ENCODE measurements at places on chromosomes 3 and 15. TPM values are rescaled to one million over a fixed set of nuclear protein-coding genes. Genes with fewer than 3 reads are reported as not detected.

CRABP1 gene
- not detected for total RNA-seq

ZBED2 gene
- not detected for total RNA-seq

DPPA2 gene
- total RNA-seq = not detected

GALNT15 gene
- 37.7 TPM for total RNA-seq

CPA3 gene
- not detected for total RNA-seq

SHC4 gene
- total RNA-seq = 1.5 TPM

CD80 gene
- total RNA-seq = under 0.01 TPM

PATL2 gene
- 1.3 TPM for total RNA-seq

- no peaks in the 10 kb centered on the region for H3K36me3 ChIP-seq
- DNase-seq = no peak
- H3K27ac ChIP-seq = no peak overlapping the region
- no peak overlapping the region for H3K4me3 ChIP-seq
- H3K4me1 ChIP-seq = peaks cover 3% of the 10 kb centered on the region
- no peaks in the 10 kb centered on the region for H3K27me3 ChIP-seq
Observed at GRCh38 chr15:90599644-90600043, 69.9 kb downstream of the CRTC3 start.

DNA sequence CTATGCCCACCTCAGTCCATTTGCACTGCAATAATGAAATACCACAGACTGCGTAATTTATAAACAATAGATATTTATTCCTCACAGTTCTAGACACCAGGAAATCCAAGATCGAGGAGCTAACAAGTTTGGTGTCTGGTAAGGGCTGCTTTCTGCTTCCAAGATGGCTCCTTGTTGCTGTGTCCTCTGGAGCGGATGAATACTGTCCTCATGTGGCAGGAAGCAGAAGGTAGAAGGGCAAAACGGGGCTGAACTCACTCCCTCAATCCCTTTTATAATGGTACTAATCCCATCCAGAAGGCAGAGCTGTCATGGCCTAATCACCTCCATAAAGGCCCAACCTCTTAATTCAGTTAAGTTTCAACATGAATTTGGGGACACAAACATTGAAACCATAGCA is 75.3 kb downstream of the P2RY1 start:
- no peaks in the 10 kb centered on the region for H3K4me1 ChIP-seq
- no peaks in the 10 kb centered on the region for H3K36me3 ChIP-seq
- DNase-seq = peak; percentile 2
- no peak overlapping the region for H3K27ac ChIP-seq

GRCh38 chr3:133673746-133674145 is 12.0 kb upstream of the TOPBP1 start:
- no peaks in the 10 kb centered on the region for H3K36me3 ChIP-seq
- no peak overlapping the region for H3K27ac ChIP-seq
- H3K27me3 ChIP-seq = peaks cover 29% of the 10 kb centered on the region
- DNase-seq = no peak
- H3K4me3 ChIP-seq = no peak overlapping the region
- H3K4me1 ChIP-seq = no peaks in the 10 kb centered on the region

DNA sequence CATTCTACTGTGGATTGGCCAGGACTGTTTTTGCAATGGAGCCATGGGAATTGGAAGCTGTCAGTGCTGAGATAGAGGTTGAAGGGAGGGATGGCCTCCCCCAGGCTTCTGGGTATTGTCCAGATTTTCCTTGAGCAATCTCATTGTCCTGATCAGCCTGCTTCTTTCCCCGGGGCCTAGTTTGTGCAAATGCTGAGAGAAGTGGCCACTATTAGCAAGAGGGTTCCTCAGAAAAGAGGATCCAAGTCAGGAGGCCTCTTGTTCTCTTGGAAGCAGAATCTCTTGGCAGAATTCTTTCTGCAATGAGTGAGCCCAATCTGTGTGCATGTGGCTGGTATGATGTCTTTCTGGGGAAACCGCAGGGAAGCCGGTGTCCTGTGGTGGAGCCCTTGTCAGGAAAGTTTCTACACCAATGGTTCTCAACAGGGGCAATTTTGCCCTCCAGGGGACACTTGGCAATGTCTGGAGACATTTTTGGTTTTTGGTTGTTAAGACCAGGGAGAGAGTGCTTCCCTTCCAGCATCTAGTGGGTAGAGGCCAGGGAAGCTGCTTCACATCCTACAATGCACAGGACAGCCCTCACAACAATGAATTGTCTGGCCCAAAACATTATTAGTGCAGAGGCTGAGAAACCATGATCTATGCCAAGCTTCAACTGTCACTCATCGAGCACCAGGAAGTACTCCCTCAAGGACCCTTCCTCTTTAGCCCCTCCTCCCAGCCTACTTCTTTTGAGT is 2.0 kb downstream of the LIPC start:
- H3K27ac ChIP-seq = no peak overlapping the region
- no peaks in the 10 kb centered on the region for H3K27me3 ChIP-seq
- DNase-seq = no peak
- no peaks in the 10 kb centered on the region for H3K4me1 ChIP-seq
- H3K4me3 ChIP-seq = no peak overlapping the region

GRCh38 chr3:138092023-138092422 is 23.4 kb downstream of the DZIP1L start:
- H3K27me3 ChIP-seq = no peaks in the 10 kb centered on the region
- no peak overlapping the region for H3K4me3 ChIP-seq
- peak; percentile 20 for DNase-seq
- H3K27ac ChIP-seq = no peak overlapping the region
- H3K36me3 ChIP-seq = no peaks in the 10 kb centered on the region

DNA sequence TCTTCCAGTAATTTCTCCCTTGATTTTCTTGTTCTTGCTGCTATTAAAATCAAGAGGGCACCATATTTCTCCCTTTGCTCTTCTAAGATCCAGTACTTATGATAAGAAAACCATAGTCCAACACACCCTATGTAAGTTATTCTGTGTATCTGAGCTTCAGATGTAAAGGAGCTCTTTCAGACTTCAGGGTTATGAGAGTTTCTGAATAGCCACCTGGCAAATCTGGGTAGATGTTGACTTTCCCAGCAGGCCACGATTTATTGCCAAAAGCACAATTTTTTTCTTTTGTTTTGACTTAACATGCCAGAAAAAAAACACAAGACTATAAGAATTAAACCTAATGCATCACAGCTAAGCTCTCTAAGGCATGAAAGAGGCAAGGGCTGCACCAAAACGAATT is 1045.0 kb downstream of the FHIT start:
- no peaks in the 10 kb centered on the region for H3K27me3 ChIP-seq
- no peaks in the 10 kb centered on the region for H3K36me3 ChIP-seq
- no peaks in the 10 kb centered on the region for H3K4me1 ChIP-seq
- DNase-seq = no peak
- H3K4me3 ChIP-seq = no peak overlapping the region

- H3K36me3 ChIP-seq = no peaks in the 10 kb centered on the region
- no peak overlapping the region for H3K4me3 ChIP-seq
- no peaks in the 10 kb centered on the region for H3K27me3 ChIP-seq
- no peak overlapping the region for H3K27ac ChIP-seq
Observed at GRCh38 chr3:117545484-117545883, 835.9 kb downstream of the TUSC7 start.

GRCh38 chr15:97009031-97009431 is 678.5 kb downstream of the NR2F2 start:
- H3K4me1 ChIP-seq = no peaks in the 10 kb centered on the region
- H3K4me3 ChIP-seq = no peak overlapping the region
- no peaks in the 10 kb centered on the region for H3K27me3 ChIP-seq
- H3K27ac ChIP-seq = no peak overlapping the region
- H3K36me3 ChIP-seq = no peaks in the 10 kb centered on the region

DNA sequence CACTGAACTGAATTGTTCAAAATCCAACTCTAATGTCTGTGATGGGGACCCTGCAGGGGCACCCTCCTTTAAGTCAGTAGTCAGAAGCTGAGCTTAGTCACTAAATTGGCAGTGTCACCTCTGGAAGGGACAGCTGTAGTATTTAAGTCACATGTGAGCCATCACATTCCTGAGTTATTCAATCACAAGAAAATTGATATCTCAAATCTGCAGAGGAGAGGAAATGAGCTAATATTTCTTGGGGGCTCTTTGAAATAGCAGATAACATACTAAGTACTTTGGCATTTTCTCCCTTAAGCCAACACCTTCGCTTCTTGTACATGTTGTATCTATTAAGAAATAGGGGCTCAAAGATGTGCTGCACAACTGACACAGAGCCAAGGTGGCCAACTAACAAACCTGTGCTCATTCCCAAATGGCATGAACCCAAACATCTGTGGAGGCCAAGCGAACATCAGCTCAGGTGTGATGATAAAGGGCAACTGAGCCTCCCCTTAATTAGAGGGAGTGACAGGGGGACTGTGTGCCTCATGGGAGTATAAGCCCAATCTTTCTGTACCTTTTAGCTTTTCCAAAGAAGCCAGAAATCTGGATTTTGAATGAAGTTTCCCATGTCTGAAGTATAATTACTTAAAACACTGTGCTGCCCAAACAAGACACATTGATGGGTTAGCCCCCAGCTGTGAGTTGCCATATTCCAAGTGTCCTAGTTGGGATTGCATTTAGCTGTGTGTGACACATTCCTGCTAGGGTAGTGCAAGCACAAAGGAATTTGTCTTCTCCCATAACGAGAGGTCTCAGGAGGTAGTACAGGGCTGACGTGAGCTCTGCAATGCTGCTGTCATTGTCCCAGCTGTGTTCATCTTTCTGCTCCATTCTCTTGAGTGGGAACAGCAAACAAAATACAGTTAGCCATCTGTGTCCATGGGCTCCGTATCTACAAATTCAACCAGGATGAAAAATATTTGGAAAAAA is 63.3 kb downstream of the ABHD5 start:
- no peak overlapping the region for H3K4me3 ChIP-seq
- no peaks in the 10 kb centered on the region for H3K36me3 ChIP-seq
- no peaks in the 10 kb centered on the region for H3K27me3 ChIP-seq

GRCh38 chr3:105096071-105096470 is 270.6 kb upstream of the ALCAM start:
- H3K27me3 ChIP-seq = no peaks in the 10 kb centered on the region
- H3K27ac ChIP-seq = no peak overlapping the region
- no peak for DNase-seq
- H3K4me1 ChIP-seq = no peaks in the 10 kb centered on the region

DNA sequence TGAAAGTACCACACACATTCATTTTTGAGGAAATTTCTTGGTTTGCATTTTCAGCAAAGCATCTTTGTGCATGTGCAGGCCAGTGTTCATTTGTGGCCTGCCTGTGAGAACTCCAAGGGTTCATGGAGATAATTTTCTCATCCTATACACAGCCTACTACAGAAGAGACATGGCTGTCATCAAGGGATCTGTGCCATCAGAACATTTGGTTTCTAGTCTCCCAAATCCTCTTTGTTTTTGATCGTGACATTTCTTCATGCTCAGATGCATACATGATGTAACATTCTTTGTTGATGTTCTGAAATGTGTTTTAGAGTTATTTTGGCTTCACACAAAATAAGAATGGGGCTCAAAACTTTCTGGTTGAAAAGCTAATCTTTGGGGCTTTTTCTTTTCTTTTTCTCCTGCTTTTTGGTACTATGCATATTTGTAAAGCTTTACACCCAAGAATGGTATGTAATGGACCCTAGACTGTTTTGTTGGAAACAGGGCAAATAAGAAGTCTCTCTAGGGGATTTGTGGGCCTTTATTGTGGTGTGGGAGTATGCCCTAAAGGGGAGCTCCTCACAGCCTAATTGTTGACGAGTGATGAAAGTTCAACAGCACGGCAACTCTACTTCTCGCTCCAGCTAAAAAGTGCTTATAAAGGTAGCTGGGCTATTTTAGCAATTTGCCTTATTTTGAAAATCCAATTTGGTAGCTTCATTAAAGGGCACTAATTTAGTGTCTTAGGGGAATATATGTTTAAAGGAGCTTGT is 3.2 kb upstream of the ARPP21 start:
- H3K4me1 ChIP-seq = no peaks in the 10 kb centered on the region
- no peak overlapping the region for H3K27ac ChIP-seq
- H3K4me3 ChIP-seq = no peak overlapping the region
- no peak for DNase-seq

- DNase-seq = no peak
- H3K36me3 ChIP-seq = no peaks in the 10 kb centered on the region
- H3K27me3 ChIP-seq = no peaks in the 10 kb centered on the region
- H3K4me1 ChIP-seq = no peaks in the 10 kb centered on the region
- no peak overlapping the region for H3K27ac ChIP-seq
Observed at GRCh38 chr3:27352047-27352446, 17.1 kb downstream of the NEK10 start.

DNA sequence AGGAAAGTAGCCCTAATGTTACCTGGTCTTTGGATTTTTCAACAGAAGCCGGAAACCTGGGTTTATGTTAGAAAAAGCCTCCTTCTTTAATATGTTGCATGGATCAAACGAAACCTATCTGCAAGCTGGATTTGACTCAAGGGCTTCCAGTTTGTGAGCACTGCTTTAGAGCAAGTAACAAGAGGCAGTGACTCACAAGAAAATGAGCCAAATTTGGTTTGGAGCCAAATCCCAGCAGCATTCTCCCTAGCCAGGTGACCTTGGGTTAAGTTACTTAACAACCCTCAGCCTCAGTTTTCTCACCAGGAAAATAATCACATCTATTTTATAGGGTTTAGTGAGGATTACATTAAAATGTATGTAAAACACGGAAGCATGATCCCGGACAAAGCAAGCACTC is 215.2 kb upstream of the PRICKLE2 start:
- H3K27ac ChIP-seq = no peak overlapping the region
- H3K4me3 ChIP-seq = no peak overlapping the region
- H3K27me3 ChIP-seq = peaks cover 3% of the 10 kb centered on the region
- H3K36me3 ChIP-seq = no peaks in the 10 kb centered on the region
- peak; percentile 94 for DNase-seq

DNA sequence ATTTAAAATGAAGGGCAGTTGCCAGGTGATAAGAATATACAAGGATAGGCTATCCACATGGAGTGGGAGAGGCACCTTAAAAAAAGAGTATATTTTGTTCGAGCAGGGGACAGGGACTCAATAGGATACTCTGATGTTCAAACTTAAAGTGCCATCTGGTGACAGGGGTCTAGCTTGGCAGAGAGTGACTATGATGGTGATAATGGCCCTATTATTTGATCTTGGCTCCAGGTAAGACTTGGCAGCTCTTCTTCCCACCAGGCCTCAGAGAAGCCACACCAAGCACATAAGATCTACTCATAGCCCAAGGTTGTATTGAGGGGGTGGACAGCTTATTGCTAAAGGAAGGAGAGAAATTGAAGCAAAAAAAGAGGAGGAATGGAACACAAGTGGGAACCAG is 109.0 kb upstream of the MANF start:
- H3K27ac ChIP-seq = no peak overlapping the region
- no peak for DNase-seq
- no peak overlapping the region for H3K4me3 ChIP-seq
- H3K36me3 ChIP-seq = no peaks in the 10 kb centered on the region

DNA sequence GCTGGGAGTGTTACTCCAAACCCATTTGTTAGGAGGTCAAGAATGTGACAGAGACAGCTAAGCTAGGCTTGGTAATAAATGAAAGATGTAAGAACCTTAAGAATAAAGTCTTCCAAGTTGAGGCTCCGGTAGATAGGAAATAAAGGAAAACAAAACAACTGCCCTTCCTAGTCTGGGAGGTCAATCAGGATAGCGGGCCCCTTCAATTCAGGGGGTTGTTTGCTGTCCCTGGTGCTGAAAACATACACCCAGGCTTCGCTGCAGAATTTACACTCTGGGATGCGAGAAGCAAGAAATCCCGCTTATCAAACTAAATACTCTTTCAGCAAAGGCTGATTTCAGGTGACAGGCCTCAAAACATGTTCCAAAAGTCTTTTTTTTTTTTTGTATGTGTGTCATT is 393.4 kb downstream of the NTRK3 start:
- no peak overlapping the region for H3K27ac ChIP-seq
- no peak overlapping the region for H3K4me3 ChIP-seq
- no peaks in the 10 kb centered on the region for H3K36me3 ChIP-seq
- H3K27me3 ChIP-seq = no peaks in the 10 kb centered on the region
- no peaks in the 10 kb centered on the region for H3K4me1 ChIP-seq
